ENCODE measurements at places on chromosomes 11 and 22. TPM values are rescaled to one million over a fixed set of nuclear protein-coding genes. Genes with fewer than 3 reads are reported as not detected.
A peak's percentile ranks its signal among the peaks of the same experiment; 100 is the strongest.

- peak; percentile 87 for DNase-seq
Observed at GRCh38 chr11:104895634-104896033, 2.6 kb downstream of the CASP12 start.

GRCh38 chr22:32926600-32926999 lies 125.1 kb downstream of the TIMP3 start:
- no peak for DNase-seq

GRCh38 chr11:68021167-68021787 lies 9.2 kb upstream of the NDUFS8 start:
- DNase-seq, result no peak

DNA sequence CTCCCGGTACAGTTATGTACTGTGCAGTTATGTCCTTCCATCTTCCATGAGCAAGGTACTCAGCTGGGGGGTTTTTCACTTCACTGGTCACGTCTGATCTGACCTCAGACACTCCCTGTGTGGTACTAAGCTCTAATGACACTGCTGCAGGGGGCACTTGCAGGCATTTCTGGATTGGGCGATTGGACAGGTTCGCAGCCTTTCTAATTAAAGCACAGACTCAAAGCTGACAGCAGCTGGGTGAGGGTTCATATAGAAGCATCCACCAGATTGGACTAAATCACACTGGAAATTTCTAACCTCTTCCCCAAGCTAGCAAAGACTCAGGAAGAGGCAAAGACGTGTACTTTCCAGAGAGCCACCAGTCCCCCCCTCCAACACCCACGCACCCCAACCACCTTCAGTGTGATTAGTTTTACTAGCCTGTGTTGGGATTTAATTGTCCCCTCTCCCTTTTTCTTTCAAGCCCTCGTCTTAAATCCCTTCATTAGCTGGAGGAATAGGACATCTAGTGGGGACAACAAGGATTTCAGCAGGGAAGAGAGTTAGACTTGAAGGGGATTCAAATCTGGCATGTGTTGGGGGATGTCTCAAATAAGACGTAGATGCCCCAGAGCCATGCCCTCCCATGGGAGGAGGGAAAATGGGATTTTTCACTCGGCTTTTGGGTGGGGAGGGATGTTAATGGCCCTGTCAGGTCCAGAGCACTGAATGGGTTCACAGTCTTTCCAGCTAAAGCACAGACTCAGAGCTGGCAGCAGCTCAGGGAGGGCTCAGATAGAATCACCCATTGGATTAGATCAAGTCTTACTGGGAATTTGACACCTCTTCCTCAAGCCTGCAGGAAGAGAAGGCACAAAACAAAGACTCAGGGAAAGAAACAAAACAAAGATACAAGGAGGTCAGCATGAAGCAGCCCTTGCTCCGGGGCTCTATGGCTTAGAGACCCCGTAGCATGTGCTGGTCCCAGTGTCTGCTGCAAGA lies 10.9 kb downstream of the INS start:
- peak; percentile 75 for DNase-seq

- no peak for DNase-seq
Observed at GRCh38 chr11:95505927-95506426, 275.0 kb upstream of the SESN3 start.

DNA sequence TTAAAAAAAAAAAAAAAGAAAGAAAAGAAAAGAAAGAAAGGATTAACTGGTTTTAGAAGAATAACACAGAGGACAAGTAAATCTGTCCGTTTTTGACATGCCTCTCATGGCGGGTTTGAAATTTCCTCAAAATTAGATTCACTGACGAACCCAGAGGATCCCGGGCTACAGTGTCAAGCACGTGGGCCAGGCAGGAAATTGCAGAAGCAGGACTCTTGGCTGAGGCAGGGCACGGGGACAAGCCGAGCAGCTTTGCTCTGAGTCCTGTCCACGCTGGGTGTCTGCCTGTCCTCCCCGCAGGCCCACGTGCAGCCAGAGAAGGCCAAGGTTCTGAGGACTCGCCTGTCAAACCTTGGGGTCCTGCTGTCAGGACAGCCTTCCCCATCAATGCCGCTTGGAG lies 24.7 kb downstream of the GAL start:
- no peak for DNase-seq

GRCh38 chr11:117009905-117010605 lies 88.2 kb downstream of the SIK3 start:
- no peak for DNase-seq

- DNase-seq, result no peak
Observed at GRCh38 chr22:20109411-20110358, 6.2 kb upstream of the RANBP1 start.

DNA sequence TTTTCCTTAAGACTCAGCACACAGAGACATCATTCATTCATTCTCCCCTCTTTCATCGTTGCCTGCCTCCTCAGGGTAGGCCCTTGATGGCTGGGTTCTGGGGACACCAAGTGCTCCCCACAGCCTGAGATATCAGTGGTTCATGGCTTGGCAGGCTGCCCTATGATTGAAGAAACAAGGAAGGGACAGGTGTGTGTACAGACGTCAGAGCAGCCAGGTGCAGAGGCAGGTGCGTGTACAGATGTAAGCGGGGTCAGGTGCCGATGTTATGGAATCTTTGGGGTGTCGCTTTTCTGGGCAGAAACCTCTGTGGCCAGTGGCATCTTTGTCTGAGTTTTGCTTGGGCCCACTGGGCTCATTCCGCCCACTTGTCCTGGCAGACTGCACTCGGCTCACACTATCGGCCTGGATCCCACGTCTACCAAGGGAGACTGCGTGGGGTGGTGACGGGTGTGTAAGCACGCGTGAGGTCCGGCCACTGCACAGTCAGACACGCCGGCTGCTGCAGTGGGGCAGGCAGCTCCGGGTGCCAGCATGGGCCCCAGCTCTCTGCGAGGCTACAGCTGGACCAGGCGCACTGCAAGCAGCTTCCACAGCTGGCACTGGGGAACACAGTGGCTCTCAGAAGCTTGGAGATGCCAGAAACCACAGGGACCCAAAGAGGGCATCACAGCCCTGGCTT lies 20.9 kb upstream of the KIAA0930 start:
- no peak for DNase-seq

DNA sequence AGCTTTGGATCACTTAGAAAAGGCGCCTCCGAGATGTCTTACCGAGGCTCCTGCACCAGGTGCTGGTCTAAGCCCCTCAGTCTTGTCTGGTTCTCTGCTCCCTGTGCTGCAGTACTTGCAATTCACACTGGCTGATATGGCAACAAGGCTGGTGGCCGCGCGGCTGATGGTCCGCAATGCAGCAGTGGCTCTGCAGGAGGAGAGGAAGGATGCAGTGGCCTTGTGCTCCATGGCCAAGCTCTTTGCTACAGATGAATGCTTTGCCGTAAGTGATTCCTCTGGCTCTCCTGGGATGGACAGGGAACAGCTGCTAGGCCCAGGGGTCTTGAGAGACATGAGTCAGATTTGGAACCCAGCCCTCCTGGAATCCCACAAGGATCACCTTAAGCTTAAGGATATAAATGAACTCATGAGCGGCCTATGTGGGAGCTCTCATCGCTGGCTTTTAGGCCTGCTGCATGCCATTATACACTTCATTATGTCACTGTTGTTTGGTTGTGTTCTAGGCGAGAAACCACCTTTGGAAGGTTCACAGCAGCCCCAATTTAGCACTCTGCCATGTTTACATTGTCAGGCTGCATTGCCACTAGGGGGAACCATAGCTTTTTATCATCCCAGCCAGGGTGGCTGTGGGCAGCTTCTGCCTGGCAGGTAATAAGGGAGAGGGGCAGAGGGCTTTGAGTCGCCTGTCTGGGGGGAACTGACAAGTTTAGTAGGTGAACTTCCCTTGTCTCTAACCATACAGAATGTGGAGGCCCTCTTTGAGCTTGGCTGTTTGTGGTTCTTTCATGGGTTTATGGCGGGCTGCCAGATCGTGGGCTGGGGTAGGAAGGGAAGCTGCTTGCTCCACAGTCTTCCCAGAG lies 8.5 kb downstream of the ACAD8 start:
- DNase-seq, result peak; percentile 19

DNA sequence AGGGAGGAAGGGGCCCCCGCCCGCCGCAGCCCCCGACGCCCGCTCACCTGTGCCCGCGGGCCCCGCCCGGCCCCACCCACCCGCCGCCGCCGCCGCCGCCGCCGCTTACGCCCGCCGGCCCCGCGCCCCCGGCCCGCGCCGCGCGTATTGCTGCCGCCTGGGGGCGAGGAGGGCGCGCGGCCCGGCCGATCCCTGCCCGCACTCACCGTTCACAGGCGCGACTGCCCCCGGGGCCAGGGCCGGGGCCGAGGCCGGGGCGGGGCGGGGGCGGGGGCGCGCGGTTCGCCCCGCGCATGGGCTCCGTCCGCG lies 212 bp downstream of the HRAS start:
- DNase-seq, result no peak

CALCA gene
- not detected for polyA plus RNA-seq

DNA sequence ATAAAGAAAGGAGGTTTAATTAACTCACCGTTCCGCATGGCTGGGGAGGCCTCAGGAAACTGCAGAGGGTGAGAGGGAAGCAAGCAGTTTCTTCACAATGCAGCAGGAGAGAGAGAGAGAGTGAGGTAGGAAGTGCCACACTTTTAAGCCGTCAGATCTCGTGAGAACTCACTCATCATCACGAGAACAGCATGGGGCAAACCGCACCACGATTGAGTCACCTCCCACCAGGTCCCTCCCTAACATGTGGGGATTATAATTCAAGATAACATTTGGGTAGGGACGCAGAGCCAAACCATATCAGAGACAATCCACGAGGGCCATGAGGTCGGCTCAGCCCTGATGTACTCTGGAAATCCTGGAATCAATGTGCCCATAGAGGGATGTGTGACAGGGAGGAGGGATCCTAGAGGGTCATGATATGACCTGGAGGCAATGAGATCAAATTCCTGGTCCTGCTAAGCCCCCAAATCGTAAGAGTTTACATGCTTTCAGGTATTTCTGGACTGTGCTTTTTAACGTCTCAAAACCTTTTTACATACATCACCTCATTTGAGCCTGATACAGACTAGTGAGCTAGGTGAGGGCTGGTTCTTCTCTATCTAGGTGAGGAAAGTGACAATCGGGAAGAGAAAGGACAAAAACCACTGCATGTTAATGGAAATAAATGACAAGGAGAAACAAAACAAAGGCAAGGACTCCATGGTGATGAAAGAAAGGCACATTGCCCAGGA lies 19.5 kb upstream of the RASSF10 start:
- DNase-seq, result no peak

GRCh38 chr11:118604566-118604965 lies 2.8 kb upstream of the PHLDB1 start:
- DNase-seq, result no peak

DNA sequence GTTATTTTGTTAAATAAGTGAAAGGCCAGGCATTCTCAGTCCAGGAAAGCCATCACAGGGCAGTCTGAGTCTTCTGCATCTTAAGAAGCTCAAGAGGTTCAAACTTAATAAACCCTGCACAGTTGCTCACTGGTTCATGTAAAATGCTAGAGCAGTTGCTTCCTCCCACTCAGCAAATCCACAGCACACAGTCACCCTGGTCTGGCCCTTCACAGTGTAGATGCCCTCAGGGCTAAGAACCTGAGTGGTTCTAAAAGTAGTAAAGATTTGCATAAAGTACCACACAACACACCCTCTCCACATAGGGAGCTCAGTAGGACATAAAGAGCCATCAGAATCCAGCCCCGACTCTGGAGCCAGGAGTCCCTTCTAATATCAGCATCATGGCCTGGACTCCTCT lies 58.7 kb downstream of the ZNF280B start:
- DNase-seq, result no peak

- DNase-seq, result no peak
Observed at GRCh38 chr11:69611548-69612526, 29.1 kb upstream of the CCND1 start.

LRRN4CL gene
- polyA plus RNA-seq, result 0.03 TPM

GRCh38 chr22:22759371-22759770 lies 115.0 kb downstream of the GGTLC2 start:
- no peak for DNase-seq

DNA sequence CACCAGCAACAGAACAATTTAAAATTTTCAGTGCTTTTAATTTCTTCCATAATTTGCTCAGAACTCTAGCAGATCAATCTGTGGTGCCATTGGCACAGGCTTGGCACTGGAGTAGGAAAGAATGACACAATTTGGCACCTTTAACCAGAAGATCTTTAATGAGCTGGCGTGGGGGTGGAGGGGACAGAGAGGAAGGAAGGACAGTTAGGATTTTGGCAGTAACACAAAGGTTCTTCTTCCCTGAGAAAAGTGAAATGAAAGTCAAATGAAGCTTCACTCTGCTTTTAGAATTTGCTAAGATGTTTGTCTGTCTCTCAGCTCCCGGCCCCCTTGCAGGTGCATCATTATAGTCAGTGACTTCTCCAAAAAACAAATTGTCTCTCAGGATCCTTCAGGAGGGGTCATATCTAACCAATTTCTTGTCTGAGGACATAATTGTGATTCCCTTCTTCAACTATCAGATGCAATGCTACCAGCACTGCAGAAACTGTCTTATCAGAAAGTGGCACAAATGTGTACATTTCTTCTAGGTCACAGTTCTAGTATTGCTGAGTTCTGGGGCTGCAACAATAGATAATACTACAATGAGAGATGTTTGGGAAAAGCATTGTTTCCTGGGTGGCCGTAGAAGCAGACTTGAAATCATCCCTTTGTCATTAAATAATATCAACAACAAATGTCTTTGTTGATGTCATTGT lies 66.8 kb downstream of the CSTPP1 start:
- no peak for DNase-seq

- no peak for DNase-seq
Observed at GRCh38 chr22:47125603-47126002, 363.2 kb downstream of the TBC1D22A start.

GRCh38 chr22:19275513-19275912 lies 16.0 kb downstream of the CLTCL1 start:
- no peak for DNase-seq

DNA sequence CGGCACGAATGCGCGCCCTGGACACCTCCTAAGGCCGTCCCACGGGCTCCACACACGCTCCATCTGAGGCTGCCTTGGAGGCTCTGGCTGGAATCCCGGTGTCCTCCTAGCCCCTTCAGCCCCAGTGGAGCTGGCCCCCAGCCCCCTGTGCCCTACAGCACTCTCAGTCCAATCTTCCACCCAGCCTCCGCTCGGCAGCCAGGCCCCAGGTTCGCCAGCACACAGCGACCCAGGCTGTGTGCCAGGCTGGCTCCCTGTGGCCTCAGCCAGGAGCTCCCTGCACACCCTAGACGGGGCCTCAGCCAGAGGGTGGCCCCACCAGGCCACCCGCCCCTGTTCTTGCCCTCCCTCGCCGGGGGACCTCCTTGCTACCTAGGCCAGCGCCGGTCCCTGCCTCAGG lies 18.6 kb downstream of the MOB2 start:
- no peak for DNase-seq

SLC6A5 gene
- not detected for polyA plus RNA-seq

- peak; percentile 76 for DNase-seq
Observed at GRCh38 chr11:45209891-45210699, 63.7 kb downstream of the PRDM11 start.
